SK-N-DZ (cell line): ENCODE measurements at places on chromosomes 11 and 22.

GRCh38 chr22:17964643-17965042, 59.7 kb downstream of the MICAL3 start:
- DNase-seq = no peak

- no peak for DNase-seq
These were observed 2.5 kb upstream of the EIF4ENIF1 start for GRCh38 chr22:31492151-31492550.

- DNase-seq = no peak
These were observed at the start of gene MMP7 for GRCh38 chr11:102530558-102530957. TSS of gene MMP7 (minus strand) at chr11:102530747. CDS start at chr11:102530700, 47 bp downstream.

- no peak for DNase-seq
These were observed 8.9 kb upstream of the PLXNB2 start for GRCh38 chr22:50316114-50317065.

DNA sequence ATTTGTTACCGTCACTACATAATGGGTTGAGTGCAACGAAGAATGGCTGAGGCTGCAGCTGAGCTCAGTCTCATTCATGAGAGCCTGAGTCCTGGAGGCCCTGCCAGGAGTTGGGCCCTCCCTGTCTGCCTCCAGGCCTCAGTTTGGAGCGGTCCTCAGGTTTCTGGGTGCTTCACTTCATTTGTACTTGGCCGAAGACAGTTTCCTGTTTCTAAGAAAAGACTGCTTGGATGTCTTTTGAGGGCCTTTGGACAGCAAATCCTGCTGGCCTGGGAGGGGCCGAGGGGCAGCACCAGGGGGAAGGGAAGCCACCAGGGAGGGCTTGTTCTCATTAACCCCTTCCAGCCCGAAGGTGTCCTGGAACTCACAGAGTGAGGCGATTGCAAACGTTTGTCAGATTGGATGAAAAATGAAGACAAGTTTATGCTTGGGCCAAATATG, 163.1 kb downstream of the ETS1 start:
- no peak for DNase-seq

DNA sequence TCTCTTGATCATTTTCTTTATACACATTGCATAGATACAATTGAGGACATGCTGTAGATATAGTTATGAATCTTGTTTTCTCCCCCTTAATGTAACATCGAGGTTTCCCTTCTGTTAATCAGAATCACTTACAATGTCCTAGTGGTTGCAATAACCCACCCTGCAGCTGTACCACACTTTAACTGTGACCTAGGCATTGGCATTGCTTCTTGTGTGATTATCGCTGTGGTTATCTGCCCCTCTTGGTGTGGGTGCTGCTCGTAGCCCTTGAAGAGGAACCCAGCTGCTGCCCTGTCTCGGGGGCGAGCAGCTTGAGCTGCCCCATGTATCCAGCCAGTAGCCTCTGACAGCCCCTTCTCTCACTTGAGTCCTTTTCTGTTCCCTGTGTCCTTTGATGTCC, 1.5 kb downstream of the DGAT2 start:
- DNase-seq = no peak

DNA sequence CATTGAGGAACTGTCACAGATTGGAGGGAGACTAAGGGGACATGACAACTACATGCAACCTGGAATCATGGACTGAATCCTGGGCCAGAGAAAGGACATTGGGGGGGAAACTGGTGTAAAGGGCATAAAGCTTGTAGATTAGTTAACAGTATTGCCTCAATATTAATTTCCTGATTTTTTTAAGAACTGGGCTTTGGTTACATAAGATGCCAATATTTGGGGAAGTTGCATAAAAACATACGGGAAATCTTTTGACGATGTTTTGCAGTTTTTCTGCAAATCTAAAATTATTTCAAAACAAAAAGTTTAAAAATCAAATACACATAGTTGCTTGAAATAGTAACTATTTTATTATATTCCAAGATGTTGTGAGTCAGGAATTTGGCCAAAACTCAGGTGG, 2.9 kb upstream of the FOLR3 start:
- DNase-seq = no peak

DNA sequence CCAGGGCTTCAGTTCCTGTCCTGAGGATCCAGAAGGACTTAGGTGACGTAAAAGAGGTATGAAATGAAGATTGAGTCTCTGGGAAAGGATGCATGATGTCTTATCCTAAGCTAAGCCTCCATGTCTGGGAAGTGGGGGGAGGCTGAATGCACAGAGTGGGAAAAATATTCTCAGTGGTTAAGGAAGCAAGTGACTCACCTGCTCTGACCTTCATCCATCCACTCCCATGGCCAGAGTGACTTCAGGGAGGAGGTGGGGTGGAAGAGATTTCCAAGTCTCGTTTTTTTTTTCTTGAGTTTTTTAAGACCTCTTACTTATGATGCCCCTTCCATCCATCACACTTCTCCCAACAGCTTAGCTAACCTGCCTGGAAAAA, 32.5 kb upstream of the POLD3 start:
- DNase-seq = no peak

- no peak for DNase-seq
These were observed 60.0 kb downstream of the GRK3 start for GRCh38 chr22:25624476-25624875.

DNA sequence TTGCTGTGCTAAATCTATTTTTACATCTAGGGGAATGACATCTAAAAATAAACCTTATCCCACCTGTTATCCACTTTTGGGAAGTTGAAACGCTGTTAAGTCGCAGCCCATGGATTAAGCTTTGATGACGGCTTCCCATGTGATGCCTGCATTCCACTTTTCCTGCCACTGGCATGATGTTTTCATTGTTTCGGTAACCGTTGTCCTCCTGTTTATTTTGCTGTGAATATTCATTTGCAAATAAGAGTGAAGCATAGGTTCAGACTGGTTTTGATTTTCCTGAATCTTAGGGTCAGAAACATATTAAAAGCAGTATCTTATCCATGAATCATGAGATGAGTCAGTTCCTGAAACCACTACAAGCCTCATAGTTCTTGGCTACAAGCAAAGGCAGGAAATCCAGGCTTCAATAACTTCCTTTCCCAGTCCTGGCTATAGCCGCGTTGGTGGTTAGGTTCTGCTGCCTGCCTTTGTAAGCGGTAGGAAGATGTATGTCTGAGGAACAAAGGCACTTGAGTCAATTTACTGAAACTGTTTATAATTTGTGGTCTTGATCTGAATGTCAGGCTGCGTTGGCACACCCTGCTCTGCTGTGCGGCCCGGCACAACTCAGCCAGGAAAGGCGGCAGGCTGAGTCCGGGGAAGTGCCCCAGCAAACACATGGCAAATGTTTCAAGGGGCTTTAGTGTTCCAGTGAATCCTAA, 19.4 kb downstream of the TEAD1 start:
- DNase-seq = no peak

- no peak for DNase-seq
These were observed 191.4 kb downstream of the TENM4 start for GRCh38 chr11:79249295-79249993.

DNA sequence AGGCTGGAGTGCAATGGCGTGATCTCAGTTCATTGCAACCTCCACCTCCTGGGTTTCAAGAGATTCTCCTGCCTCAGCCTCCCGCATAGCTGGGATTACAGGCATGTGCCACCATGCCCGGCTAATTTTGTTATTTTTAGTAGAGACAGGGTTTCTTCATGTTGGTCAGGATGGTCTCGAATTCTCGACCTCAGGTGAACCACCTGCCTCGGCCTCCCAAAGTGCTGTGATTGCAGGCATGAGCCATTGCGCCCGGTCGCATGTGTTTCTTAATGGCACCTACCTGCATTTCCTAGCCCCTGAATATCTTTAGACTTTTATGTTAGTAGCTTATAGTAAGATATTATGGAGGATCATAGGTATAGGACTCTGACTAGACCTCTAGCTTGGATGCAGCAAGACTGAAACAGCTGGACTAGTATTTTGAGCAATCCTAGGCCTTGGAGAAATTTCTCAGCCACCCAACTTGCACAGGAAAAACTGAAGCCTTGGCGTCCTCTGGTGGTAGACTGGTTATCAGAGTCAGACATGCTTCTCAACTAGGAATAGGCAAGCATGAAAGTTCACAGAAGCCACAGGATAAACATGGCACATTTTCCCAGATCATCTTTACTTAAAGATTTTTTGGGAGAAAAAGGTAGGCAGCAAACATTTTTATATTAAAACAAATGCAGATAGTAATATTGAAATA, 22.7 kb upstream of the C1QTNF4 start:
- DNase-seq = peak; percentile 50

DNA sequence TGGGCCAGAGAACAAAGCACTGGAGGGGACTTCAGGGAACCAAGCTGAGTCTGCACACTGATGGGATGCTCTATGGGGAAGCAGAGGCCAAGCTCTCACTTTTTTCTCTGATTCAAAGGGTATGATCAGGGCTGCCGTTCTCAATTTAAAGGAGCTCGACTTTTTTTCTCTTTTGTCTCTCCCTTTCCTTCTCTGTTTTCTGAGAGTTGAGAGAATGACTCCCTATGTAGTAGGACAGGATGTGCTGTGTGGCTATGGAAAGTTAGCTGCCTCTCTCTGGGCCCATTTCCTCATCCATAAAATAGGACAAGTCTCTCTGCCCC, 7.9 kb downstream of the ADORA2A start:
- DNase-seq = no peak

DNA sequence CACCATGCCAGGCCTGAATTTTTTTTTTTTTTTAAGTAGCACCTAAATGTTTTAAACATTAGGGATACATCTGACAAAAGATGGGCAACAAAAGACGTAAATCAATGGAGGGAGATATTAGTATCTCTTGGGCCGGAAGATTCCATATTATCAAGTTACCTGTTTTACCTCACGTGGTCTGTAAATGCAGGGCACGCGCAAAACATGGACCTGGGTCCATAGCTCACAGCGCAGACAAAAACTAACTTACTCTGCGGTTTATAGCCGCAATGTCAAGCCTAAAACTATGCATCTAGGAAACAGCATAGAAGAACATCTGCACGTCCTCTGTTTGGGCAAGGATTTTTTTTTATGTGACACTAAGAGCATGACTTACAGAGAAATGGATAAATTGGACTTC, 31.5 kb upstream of the PANX2 start:
- no peak for DNase-seq

DNA sequence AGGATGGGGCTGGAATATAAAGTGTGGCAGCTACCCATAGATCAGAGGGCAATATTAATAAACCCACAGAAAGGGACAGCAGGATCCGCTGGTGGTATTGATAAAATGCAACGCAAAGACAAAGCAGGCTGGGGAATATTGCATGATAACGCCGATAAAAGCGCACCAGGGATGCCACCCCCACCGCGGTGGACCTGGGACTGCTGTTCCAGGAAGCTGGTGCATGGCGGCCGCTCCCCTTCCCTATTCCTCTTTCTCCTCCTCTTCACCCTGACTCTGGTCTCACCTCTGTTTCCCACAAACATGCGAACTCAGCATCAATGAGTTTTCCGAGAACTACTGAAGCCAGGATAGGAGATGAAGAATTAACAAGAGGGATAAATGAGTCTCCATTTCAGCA, 20.2 kb downstream of the SPATA19 start:
- DNase-seq = no peak

DNA sequence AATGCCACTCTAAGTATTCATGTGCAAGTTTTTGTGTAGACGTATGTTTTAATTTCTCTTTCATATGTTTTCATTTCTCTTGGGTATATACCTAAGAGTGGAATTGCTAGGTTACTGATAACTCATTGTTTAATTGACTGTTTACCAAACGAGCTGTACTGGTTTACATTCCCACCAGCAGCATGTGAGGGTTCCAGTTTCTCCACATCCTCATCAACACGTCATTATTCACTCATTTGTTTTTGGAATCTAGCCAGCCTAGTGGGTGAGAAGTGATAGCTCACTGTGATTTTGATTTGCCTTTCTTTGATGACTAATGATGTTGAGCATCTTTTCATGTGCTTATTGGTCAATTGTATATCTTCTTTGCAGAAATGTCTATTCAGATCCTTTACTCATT, 4.0 kb downstream of the ANKRD13D start:
- DNase-seq = no peak

GRCh38 chr22:32788904-32789624, 12.4 kb upstream of the TIMP3 start:
- DNase-seq = no peak

- DNase-seq = no peak
These were observed 11.2 kb upstream of the BIRC3 start for GRCh38 chr11:102306048-102306597.

DNA sequence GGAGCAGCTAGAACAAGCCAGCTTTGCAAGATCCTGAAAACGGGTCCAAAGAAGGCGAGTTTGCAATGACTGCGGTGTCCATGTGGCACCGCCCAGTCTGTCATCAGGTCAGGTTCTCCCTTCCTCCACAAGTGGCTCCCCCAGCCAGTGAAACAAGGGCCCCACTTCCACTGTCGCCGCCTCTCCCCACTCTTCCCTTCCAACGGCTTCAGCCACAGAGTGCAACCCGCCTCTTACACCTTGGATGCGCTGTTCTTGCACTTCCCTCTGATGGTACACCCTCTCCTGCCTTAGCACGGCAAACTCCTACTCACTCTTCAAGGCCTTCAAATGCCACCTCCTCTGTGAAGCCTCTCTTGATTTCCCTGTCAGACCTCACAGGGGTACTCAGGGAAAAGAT, 10.8 kb upstream of the TCF20 start:
- DNase-seq = no peak

DNA sequence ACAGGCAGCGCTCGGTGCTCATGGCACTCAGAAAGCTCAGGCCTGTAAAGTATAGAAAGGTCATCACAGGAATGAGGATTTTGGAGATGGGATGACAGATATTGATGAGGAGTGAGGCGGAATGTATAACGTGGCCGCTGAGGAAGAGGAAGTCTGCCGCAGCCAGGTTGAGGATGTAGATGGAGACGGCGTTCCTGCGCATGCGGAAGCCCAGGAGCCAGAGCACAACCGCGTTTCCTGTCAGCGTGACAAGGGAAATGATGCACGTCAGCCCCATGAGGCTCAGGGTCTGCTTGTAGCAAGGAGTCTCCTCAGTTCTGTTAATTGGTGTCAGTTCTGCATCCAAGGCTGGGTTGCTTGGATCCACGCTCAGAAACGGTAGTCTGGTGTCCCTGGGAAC, 33.1 kb upstream of the MRGPRX1 start:
- peak; percentile 27 for DNase-seq

DNA sequence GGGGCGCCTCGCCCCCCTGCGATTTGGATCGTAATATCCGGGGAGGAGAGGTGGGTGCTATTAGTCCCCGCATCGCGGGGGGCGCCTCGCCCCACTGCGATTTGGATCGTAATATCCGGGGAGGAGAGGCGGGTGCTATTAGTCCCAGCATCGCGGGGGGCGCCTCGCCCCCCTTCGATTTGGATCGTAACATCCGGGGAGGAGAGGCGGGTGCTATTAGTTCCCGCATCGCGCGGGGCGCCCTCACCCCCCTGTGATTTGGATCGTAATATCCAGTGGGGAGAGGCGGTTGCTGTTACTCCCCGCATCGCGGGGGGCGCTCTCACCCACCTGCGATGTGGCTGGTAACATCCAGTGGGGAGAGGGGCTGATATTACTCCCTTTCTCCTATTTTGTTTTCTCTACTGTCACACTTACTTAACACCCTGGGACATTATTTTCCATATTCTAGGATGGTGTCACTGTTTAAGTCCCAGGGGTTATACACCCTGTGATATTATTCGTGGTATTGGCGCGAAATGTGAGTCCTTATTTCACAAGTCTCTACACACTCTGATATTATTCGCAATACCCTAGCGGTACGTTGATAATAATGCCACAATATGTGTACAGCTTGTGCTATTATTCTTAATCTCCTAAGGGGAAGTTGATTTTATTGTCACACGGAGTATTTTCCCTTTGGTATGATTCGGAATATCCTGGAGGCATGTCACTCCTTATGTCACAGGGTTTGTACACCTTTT, 57.8 kb upstream of the ALDH3B2 start:
- no peak for DNase-seq
